ENCODE measurements at places on chromosomes 6 and 20. TPM values are rescaled to one million over a fixed set of nuclear protein-coding genes. Genes with fewer than 3 reads are reported as not detected.

PTPRK gene
- total RNA-seq, result 107 TPM

KCNQ5 gene
- total RNA-seq, result 2.7 TPM

RNASET2 gene
- total RNA-seq, result 60.4 TPM

PLA2G7 gene
- 1.9 TPM for total RNA-seq

PSORS1C2 gene
- total RNA-seq, result not detected

RCAN2 gene
- total RNA-seq, result 37.3 TPM

KIF25 gene
- not detected for total RNA-seq

WFDC12 gene
- not detected for total RNA-seq

DACT2 gene
- 15.9 TPM for total RNA-seq

SIRPD gene
- not detected for total RNA-seq

LATS1 gene
- 52.7 TPM for total RNA-seq

Measured in camera-type eye (tissue), 1 donor.